Right forelimb (tissue), 1 donor: ENCODE measurements at places on chromosomes 12 and 14.

DNA sequence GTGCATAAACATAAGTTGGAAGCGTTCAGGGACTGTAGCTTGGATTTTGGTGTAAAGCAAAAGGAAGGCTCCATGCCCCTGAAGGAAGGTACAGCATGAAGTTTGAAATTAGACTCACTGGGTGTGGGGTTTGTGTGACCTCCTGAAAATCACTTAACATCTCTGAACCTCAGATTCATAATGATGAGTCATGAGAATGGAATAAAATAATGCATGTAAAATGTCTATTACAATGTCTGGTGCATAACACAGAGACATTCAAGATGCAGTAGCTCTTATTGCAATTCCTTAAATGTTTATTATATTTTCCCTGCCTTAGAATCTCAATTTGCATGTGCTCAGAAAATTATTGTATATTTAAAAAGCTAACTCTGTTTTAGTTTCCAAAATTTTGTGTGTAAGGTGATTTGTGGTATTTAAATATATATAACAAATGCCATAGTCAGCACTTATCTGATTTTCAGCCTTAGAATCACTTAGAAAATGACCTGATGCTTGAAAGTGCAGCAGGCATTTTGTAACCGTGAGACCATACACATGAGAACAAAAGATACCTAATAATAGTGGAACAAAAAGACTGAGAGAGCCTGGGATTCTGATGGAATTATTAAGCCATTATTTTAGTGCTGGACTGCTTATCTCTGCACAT lies 66.3 kb downstream of the E2F7 start:
- no peak for DNase-seq

DNA sequence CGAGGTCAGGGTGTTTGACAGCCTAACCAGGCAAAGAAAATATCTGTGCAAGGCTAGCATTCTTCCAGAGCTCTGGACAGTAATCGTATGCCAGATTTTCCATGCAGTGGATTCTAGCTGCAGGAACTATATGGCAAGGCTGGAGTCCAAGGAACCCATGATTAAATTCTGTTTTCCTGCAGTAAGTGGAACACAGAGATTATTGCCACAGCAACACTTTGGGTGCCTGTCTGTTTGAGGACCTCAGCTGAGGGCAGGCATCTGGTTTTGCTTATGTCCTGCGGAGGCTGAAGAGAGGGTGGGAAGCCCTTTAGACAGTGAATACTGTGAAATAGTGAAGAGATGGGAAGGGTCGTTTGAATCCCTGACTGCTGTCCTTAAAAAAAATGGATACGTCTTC lies 104.4 kb downstream of the DAD1 start:
- no peak for DNase-seq

DNA sequence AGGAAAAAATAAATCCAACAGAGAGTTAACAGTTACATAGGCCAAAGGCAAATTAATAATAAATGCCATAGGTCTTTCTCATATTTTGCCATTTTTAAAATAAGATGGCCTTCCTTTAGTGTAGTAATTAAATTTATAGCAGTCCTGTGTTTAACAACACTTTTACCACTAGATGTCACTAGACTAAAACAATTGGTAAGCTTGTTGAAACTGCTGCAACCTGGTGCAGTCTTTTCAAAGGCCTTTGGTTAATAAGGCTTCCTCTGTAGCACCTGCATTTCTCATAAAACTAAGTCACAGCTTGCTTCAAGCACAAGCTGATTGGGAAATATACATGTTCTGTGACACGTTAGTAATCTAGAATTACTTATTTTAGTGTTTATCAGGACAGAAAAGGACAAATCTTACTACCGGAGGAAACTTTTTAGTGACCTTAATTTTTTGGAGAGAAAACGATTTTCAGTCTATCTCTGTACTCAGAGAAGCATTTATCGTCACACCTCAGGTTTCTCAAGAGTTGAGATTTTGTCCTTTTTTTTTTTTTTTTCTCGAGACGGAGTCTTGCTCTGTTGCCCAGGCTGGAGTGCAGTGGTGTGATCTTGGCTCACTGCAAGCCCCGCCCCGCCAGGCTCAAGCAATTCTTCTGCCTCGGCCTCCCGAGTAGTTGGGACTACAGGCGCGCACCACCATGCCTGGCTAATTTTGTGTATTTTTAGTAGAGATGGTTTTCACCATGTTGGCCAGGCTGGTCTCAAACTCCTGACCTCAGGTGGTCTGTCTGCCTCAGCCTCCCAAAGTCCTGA lies 20.0 kb downstream of the BORCS5 start:
- DNase-seq: no peak

DNA sequence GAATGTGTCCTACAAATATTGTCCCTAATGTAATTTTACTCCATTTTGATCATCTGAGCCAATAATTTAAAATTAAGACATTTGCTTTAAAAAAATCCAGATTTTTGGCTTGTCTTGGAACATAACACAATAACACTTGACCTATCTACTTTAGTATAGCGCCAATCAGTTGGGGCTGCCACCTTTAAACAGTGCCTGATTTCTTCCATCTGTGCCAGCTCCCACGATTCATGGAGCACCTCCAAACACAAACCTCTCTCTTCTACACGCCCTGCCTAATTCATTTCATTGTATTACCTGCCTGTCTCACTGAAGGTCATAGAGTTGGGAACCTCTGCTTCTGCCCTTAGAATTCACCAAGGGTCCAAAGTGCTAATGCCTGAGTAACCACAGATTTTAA lies 352.4 kb downstream of the TMEM132D start:
- no peak for DNase-seq

- no peak for DNase-seq
Observed at GRCh38 chr14:93023039-93023438, 92.7 kb downstream of the ITPK1 start.

GRCh38 chr12:26112703-26113147 lies 12.1 kb downstream of the BHLHE41 start:
- DNase-seq: no peak

- no peak for DNase-seq
Observed at GRCh38 chr12:80056845-80057244, 42.5 kb upstream of the OTOGL start.

DNA sequence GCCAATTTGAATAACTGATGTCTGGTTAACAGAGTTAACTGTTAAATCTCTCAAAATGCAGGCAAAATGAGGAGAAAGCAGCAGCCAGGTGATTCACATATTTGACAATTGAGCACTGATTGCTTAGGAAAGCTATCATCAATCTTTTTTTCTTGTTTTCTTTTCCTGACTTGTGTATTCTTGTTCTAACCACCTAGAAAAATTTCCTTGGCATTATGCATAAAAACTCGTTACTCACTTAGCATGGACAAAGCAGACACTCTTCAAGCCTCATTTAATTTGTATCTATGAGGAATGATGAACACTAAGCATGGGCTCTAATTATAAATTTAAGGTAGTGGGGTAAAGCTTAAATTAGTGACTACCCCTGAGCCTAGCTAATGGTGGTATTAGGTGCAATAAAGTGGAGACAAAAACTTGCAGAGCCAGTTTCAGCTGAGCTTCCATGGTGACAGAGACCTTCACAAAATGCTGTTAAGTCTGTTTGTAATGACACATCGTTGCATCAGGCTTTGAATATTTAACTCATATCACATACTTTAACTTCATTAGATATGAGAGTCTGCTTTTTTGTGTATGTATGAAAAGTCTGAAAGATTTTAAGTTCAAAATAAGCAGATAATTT lies 52.0 kb downstream of the RASSF9 start:
- no peak for DNase-seq

GRCh38 chr12:108457734-108458361 lies 57.2 kb upstream of the FICD start:
- DNase-seq: no peak

DNA sequence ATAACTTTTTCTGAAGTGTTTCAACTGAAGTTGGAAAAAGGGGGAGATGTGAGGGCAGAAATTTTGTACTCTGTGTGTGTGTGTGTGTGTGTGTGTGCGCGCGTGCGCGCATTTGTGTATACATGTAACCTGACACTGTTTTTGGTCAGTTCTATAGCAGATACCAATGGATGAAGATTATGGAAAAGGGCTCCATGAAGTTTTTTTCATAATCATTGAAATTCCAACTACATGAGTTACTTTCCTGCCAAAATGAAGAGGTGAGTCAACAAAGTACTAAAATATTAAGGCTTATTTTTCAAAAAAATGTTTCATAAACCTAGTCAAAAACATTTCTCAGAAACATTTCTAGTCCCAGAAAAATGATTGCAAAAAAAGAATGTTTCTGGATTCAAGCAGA lies 25.7 kb upstream of the CERS5 start:
- DNase-seq: no peak

DNA sequence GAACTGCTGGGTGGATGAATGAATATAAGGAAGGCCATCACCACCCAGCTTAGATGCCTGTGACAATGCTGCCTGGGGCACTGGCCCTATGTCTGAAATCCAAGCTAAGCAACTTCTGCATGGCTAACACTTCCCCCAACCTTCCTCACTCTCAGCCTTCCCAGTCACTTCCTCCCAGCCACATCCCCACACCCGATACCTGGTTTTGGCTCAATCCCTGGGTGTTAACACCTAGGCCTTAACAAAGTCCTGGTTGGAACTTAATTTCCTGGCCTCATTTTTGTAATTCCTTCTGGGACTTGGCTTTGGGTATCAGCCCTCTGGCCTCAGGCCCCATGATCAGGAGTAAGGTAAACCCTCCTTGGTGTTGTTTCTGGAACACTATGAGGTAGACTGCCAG lies 110.0 kb downstream of the EFCAB11 start:
- no peak for DNase-seq

DNA sequence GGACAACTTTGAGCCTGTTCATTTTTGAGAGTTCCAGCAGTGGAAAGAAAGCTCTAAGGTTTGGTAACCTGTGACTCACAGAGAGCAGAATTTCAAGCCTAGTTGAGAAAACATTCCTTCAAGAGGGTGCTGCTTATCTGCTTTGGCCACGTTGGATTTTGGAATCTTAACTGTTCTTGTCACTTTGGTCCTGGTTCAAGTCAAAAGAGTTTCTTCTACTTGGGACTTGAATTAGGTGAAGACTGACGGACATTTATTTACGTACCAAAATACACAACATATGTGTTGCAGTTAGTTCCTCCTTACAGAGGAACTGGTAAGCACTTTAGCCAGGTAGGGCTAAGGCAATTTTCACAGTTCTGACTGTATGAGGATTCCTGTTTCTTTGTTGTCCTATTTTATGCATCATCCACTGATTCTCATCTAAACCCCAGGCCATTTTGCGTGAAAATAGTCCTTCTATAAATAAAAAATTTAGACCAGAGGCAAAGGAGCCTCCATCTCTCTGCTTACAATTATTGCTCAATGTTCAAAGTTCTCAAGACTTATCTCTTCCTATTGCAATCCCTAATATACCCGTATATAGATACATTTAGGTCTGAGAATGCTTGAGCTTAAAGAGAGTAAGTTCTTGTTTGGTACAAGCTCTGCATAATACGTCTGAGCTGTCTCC lies 580.9 kb downstream of the DIO2 start:
- DNase-seq: no peak

- DNase-seq: no peak
Observed at GRCh38 chr12:116697305-116697704, 40.6 kb downstream of the SPRING1 start.

- DNase-seq: no peak
Observed at GRCh38 chr12:124613151-124613585, 45.8 kb upstream of the NCOR2 start.

GRCh38 chr14:46325157-46325556 lies 326.4 kb downstream of the RPL10L start:
- DNase-seq: no peak

GRCh38 chr12:3598896-3599860 lies 108.2 kb downstream of the PRMT8 start:
- no peak for DNase-seq
